ENCODE measurements at places on chromosomes 16 and 17.

GRCh38 chr16:17168181-17168580 is 302.6 kb downstream of the XYLT1 start:
- DNase-seq: no peak

GRCh38 chr17:44608727-44609435 is 47.4 kb upstream of the MEIOC start:
- DNase-seq: no peak

GRCh38 chr16:3235856-3236669 is 1.1 kb upstream of the ZNF200 start:
- DNase-seq: peak; percentile 25

DNA sequence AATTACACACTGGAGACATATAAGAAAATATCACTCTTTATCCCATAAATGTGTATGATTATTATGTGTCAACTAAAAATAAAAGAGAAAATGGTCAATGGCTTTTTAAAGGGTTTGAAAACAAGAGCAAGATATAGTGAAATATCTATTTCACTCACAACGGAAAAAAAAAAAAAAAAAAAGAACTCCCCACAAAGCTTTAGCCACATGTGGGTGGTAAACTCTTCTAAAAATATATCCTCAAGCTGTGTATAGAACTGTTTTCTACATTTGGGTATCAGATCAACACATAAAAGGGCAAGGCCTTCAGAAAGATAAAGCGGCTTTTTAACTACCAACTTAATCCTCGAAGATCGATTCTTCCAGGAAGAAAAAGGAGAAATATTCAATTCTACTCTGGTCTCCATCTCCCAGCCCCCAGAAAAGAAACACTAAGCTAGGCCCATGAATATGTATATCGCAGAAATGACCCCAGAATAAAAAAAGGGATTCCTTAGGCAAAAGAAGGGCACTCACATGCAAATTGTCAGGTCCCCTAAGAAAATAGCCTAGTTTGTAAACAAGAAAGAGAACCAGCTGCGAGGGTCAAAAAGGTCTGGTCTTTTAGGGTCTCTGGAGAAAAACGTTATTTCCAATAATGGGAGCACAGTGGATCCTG is 4.4 kb downstream of the LITAF start:
- DNase-seq: no peak
